ENCODE measurements at places on chromosomes 2 and 18.
A peak's percentile ranks its signal among the peaks of the same experiment; 100 is the strongest.

DNA sequence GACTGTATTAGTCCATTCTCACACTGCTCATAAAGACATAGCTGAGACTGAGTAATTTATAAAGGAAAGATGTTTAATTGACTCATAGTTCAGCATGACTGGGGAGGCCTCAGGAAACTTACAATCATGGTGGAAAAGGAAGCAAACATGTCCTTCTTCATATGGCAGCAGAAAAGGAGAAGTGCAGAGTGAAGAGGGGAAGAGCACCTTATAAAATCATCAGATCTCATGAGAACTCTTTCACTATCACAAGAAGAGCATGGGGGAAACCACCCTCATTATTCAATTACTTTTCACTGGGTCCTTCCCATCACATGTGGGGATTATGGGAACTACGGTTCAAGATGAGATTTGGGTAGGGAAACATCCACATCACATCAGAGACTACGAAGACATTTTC is 43.0 kb upstream of the CAVIN2 start:
- DNase-seq: no peak

- no peak for DNase-seq
Measured at GRCh38 chr2:69453475-69454129, 16.4 kb upstream of the NFU1 start.

- DNase-seq: no peak
Measured at GRCh38 chr18:6921571-6921970, 192.1 kb downstream of the ARHGAP28 start.

GRCh38 chr2:32384529-32384928 is 27.7 kb downstream of the BIRC6 start:
- DNase-seq: no peak

- no peak for DNase-seq
Measured at GRCh38 chr2:187842978-187843847, 289.0 kb upstream of the TFPI start.

GRCh38 chr2:86631846-86632485 is 8.3 kb upstream of the RNF103 start:
- DNase-seq: no peak

DNA sequence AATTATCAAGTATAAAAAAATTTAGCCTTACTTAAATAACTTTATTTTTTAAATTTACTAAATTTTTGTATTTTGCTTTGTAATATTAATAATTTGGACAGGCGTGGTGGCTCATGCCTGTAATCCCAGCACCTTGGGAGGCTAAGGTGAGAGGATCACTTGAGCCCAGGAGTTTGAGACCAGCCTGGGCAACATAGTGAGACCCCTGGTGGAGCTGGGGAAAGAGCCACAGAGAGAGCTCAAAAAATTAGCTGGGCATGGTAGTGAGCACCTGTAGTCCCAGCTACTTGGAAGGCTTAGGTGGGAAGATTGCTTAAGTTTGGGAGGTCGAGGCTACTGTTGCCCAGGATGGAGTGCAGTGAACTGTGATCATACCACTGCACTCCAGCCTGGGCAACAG is 143.5 kb downstream of the B3GNT2 start:
- DNase-seq: no peak

- no peak for DNase-seq
Measured at GRCh38 chr18:37289423-37289822, 276.2 kb downstream of the CELF4 start.

GRCh38 chr2:3386448-3386958 is 7.0 kb downstream of the TRAPPC12 start:
- DNase-seq: no peak

DNA sequence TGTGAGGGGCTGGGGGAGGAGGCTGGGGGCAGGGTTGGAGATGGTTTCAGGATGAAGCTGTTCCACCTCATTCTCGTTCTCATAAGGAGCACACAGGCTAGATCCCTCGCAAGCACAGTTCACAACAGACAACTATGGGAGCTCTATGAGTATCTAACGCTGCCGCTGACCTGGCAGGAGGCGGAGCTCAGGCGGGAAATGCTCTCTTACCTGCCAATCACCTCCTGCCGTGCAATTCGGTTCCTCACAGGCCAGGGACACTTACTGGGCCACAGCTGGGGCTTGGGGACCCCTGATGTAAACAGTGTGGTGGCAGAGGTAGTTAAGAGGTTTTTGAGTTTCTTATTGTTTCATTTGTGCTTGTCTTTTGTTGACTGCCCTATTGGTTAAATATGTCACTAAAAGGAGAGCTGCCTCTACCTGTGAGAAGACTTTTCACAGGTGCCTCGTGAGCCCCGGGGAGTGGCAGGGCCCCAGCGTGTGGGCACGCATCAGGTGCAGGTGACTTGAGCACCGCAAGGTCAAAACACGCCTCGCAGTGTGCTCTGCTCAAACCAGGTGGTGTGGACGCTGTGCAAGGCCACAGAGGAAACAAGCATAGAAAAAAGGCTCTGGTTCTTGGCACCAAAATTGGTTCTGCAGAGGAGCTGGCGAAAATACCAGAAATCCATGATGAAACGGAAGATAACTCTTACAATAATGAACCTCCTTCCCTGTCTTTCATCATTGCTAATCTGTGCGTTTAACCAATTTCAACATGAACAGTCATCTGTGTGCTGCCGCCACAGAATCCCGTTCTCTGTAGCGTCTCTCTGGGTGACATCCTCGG is 10.2 kb downstream of the MLPH start:
- DNase-seq: no peak

DNA sequence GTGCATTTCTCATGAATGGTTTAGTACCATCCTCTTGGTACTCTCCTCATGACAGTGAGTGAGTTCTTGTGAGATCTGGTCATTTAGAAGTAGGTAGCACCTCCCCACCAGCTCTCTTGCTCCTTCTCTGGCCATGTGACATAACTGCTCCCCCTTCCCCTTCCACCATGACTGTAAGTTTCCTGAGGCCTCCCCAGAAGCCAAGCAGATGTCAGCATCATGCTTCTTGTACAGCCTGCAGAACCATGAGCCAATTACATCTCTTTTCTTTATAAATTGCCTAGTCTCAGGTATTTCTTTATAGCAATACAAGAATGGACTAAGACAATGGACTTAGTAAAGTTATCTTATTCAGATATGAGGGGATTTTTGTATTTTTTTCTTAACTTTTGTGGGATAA is 43.0 kb downstream of the FTCDNL1 start:
- DNase-seq: no peak

GRCh38 chr2:68916226-68916625 is 36.5 kb downstream of the GKN2 start:
- DNase-seq: no peak

DNA sequence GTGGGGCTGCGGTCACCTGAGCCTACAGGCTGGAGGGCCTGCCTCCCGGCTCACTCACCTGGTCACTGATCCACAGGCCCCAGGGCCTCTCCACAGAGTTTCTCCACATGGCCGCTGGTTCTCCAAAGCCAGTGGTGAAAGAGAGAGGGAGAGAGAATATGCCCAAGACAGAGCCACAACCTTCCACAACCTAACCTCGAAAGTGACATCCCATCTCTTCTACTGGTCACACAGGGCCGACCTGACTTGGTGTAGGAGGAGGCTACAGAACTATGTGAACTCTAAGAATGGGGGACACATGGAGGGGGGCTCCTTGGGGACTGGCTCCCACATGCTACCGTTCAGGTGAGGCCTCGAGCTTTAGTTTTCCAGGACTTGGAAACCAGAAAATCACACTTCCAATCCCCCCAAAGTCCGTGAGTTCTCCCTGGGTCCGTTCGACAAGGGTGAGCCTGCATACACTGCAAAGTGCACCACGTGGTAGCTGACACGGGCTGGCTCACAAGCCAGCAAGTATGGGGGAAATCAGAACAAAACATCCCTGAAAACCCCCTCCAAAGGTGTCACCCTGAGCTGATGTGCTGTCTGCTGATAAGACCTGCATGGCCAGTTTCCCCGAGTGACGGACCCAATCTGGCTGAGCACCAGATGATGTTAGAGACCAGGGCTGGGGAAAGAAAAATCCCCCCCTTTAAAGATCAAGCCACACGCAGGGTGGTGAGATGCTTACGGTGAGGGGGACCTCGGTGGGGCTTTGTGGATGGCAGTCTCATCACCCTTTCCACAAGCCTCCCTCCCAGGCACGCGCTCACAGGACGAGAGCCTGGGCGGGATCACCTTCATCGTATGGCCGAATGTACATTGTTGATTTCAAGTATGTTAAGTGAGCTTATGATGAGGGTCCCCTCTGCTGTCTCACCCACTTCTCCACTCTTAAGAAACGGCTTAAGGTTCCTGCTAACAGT is 54.2 kb upstream of the SEMA4C start:
- DNase-seq: no peak

DNA sequence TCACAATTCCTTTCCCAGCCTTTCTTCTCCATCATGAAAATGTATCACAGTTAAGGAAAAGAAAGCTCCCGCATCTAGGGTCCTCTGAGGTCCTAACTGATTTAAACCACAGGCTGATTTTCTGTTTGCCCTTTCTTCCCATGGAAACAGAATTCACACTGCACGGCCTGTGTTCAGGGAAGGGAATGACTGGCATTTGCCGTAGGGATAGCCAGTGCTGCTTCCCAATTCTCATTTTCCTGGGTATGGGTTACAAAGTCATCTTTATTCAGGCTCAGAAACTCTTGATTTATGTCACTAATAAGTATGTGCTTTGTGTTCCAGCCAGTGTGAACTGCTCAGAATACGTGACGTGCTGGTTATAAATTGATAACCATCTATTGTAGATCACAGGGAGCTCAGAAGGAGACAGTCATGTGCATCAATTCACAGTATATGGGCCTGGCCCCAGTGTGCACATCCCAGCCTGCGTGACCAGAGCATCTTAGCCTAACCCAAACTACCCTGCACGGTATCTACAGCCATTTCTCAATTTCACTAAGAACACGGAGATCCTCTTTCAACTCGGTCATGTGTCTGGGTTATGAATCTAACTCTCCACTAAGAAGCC is 163.3 kb downstream of the LRRC30 start:
- DNase-seq: no peak

GRCh38 chr2:235500761-235501672 is 7.2 kb downstream of the AGAP1 start:
- DNase-seq: peak; percentile 58

- no peak for DNase-seq
Measured at GRCh38 chr2:12675801-12676200, 40.9 kb upstream of the TRIB2 start.

- DNase-seq: no peak
Measured at GRCh38 chr18:59990121-59990823, 90.5 kb downstream of the PMAIP1 start.

DNA sequence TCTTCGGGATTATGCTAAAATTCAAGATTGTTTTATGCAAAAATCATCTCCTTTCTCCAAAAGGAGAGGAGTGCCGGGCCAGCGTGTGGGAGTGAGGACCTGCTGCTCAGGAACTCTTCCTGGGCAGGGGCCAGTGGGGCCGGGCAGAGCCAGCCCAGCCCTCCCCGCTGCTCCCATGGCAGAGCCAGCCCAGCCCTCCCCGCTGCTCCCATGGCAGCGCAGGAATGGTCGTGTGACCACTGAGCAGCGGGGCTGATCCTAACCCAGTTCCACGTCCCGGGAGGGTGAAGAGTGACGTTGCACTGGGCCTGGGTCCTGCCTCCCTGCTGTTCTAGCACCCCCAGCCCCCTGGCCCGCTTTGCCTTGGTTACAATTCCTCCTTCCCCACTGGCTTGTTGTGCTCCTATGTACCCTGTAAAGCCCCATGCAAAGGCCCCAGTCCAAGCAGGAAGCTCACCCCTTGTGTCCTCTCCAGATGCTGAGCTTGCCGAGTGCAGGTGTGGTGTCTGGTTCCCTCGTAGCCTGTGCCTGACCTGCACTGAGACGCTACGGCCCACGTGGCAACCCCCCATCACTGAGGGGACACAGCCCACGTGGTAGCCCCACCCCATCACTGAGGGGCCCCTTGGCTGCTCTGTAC is 11.4 kb upstream of the NEU4 start:
- DNase-seq: no peak
